ENCODE measurements at places on chromosomes 3 and 15. TPM values are rescaled to one million over a fixed set of nuclear protein-coding genes. Genes with fewer than 3 reads are reported as not detected.

The PRTG gene
- polyA plus RNA-seq: 0.84 TPM

The SLC22A14 gene
- polyA plus RNA-seq: 0.75 TPM

The A4GNT gene
- polyA plus RNA-seq: not detected

The ATP13A3 gene
- 15.3 TPM for polyA plus RNA-seq

DNA sequence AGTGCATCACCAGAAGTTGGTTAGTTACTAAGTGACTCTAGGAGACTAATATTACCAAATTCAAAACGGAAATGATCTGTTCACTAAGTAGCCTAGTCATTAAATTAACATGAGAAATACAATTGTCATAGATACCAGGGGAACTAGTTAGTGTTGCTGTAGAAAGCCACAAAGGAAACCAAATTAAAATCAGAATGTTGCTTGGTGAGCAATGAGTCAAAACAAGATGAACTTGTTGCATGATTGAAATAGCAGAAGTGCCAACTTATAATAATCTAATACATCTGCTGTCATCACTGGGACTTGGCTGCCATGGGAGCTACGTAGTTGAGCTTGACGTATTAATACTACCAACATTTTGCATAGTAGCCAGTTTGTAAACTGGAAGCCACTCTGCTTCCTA, 458.1 kb downstream of the DIPK2A start:
- DNase-seq: no peak

DNA sequence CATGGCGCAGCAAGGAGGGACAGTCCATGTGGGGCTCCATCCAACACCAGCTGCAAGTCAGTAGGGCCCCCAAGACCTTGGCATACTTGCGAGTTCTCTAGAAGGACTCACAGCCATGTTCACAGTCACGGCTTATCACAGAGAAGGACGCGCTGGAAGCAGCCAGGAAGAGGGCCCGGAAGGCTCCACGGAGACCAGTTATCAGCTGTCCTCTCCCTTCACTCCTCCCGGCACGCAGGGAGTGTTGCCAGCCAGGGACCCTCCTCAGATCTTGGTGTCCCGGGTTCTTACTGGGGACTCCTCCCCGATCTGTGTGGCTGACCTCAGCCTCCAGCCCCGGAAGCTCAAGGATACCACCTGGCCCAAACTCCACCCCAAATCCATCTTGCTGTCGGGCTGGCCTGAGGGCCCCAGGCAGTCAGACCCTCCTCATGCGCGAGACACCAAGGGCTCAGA, 68.0 kb downstream of the SLTM start:
- DNase-seq: no peak

- DNase-seq: no peak
These were observed 256.1 kb upstream of the HES1 start for GRCh38 chr3:193879864-193880242.

GRCh38 chr15:25391971-25392721, 46.7 kb downstream of the UBE3A start:
- no peak for DNase-seq

GRCh38 chr15:38085114-38085513, 150.7 kb downstream of the TMCO5A start:
- no peak for DNase-seq
